Renal pelvis (tissue), 12 donors: ENCODE measurements at places on chromosomes 1 and 21.
A peak's percentile ranks its signal among the peaks of the same experiment; 100 is the strongest.

DNA sequence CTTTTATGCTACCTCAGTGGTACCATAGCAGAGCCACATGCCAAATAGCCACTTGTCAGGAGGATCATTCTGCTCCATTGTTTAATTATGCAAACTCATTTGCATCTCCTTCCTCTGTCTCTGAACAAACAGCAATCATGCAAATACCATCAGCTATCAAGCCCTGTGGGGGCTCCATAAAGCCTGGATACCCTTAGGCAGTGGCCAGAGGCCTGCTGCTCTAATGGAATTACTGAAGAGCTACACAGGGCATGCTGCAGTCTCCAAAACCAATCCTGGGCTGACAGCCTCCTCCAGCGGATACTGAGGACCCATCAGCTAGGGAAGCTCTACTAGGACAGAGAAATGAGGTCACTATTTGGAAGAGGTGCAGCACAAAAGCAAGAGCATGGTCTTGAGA is 376.3 kb downstream of the KCNH1 start:
- DNase-seq: no peak

GRCh38 chr1:115278211-115278610 is 59.8 kb downstream of the NGF start:
- DNase-seq: peak; percentile 66

- DNase-seq: no peak
Measured at GRCh38 chr1:201126832-201127754, at the start of gene ASCL5. Gene ASCL5, minus strand, starts transcription at chr1:201127184. Its CDS starts 11,812 bp downstream, at chr1:201115372.

GRCh38 chr21:45542242-45542666 is at the start of gene SLC19A1:
Gene SLC19A1, minus strand, starts transcription at chr21:45542440. Its CDS starts 4,481 bp downstream, at chr21:45537959.
- peak; percentile 58 for DNase-seq

- no peak for DNase-seq
Measured at GRCh38 chr1:180791806-180792205, 120.9 kb upstream of the KIAA1614 start.

- no peak for DNase-seq
Measured at GRCh38 chr1:36425791-36426190, 24.5 kb downstream of the OSCP1 start.

DNA sequence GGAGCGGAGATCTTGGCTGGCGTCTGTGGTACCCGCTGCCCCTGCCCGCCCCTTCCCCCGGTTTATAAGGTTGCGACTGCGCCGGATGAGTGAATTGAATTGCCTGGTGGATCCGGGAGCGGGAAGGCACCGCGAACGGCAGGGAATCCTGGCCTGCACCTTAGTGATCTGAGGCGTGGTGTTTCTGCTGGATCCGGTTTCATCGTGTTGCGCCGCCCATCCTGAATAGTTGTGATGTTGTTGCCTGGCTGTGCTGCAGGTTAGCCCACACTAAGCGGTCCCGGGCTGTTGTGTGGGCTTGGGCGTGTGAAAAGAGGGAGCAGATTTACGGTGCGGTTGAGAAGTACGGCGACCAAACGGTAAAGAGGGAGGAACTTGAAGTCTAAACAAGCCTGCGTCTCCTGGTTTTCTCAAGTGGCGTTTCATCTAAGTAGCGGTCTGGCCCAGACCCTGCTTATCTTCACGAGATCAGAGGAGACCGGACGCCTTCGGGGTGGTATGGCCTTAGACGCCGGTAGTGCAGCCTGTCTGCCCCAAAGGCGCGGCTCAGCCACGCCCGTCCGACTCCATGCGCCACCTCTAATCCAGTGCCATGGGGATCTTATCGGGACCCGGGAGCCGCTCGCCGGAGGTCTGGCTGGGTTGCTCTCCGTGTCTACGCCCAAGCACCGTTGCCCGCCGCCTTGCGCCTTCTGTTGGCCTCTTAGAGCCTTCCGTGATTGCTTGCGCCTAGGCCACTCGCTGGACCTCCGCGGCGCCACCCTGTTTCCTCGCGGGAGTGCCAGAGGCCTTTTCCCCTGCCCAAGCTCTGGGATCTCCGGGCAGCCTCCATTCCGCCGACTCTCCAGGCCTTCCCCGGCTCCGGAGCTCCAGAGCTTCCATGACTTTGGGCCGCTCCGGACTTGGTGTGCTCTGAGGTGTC is 87.5 kb upstream of the RHOU start:
- DNase-seq: peak; percentile 52

GRCh38 chr1:31596737-31597097 is 20.4 kb downstream of the TINAGL1 start:
- DNase-seq: no peak

DNA sequence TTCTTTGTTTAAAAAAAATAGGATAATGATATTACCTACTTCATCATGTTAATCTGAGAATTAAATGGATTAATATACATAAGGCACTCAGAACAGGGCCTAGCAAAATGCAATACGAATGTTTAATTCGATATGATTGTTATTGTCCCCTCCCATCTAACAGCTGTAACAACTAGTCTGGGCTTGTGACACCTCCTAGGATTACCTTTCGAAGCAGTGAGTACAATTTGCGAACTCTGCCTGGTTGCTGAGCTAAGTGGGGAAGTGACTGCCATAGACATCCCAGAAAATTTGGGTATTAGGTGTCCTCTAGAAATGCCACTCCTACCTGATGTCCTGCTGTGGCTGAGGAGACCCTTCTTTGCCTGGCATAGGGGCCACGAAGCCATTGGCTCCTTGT is 3.0 kb downstream of the RASSF5 start:
- DNase-seq: no peak

DNA sequence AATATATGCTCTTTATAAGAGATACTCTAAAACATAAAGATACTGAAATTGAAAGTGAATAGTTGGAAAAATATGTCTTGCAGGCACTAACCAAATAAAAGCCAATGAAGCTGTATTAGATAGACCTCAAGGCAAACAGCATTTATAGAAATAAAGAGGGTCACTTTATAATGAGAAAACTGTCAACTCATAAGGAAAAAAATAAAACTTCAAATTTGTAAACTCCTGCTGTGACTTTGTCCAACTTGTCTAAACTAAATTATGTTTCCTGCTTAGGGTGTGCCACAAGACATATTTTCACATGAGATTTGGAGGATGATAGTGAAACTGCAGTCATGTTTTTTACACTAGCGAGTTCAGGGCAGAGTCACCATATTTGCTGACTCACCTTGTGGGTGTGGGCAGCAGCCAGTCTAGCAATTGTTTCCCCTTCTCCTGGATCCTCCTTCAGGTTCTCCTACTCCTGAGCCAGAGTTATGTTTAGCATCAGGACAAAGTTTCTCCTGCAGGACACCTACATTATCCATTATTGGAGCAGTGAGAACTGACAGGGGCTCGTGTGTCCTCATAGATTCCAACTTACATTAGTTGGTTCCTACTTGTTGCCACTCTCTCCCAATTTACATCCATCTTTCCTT is 43.8 kb downstream of the CD53 start:
- no peak for DNase-seq

DNA sequence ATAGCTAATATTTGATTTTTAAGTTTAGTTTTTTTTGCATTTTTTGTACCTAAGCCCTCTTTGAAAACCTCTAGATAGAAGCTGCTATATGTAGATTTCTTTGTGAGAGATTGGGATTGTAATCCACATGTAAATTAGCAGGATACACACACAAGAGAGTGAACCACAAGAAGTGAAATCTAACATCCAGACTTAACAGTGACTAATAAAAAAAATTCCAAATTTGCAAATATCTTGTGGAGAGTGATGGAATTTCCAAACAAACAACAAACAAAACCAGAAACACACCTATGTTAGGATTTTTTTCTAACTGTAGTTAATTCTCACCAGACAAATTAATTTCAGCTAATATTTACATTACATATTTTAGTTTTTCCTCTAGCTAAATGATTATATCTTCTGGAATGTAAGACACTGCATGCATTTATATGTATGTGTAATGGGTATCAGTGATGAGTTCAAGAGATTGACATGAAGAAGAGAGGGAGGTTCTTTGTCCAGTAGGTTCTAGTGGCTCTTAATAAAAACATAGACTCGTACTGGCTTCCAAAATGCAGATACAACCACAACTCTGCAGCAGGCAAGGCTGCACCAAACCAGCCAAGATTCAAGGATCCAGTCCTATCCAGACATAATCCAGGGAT is 12.8 kb downstream of the CLDN17 start:
- DNase-seq: no peak

- no peak for DNase-seq
Measured at GRCh38 chr1:221188458-221188857, 309.2 kb downstream of the HLX start.

GRCh38 chr1:58031416-58031815 is 515.1 kb downstream of the OMA1 start:
- DNase-seq: no peak

DNA sequence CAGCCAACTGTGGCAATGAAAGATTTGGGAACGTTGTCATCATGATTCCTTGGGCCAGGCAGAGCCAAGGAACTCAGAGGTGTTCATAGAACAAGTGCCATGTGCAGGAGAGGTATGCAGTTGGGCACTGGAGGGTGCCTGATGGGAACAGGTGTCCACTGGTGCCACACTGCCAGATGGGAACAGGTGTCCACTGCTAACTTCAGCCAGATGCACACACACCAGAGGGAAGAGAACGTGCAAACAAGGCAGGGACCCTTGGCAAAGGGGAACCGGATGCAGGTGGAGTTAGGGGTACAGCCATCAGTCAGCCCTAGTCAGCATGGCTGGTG is 13.5 kb downstream of the OLFML2B start:
- no peak for DNase-seq

DNA sequence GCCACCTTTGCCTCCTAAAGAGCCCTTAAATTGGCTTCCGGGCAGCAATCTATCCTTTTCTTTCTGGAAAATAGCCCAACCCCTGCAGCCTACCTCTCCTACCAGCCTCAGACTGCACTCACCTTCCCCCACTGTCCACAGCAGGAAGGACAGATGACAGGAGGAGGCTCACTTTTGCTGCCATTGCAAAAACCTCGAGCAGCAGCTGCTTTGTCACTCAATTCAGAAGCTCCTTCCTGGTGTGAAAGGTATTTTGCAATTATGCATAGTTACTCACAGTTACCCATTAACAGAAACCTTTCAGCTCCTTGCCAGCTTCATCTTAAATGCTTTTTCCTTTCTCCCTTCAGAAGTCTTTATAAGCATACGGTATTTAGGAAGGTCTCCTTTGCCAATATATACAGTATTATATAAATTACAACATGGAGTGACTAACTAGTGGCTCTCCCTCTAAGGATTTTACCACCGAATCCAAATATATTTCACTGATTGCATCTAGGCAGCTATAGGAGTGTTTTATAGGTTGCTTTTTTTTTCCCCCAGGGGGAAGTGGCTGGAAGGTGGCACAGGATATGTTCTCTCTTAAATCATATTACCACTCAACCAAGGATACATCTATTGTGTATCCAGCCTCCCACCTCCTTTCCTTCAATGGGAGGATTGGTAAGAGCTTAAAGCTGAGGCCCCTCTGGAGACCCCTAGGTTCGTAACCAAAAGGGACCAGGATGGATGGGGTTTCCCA is 142.1 kb upstream of the IPO9 start:
- DNase-seq: peak; percentile 42

- DNase-seq: no peak
Measured at GRCh38 chr1:32871364-32872191, 866 bp upstream of the FNDC5 start.

DNA sequence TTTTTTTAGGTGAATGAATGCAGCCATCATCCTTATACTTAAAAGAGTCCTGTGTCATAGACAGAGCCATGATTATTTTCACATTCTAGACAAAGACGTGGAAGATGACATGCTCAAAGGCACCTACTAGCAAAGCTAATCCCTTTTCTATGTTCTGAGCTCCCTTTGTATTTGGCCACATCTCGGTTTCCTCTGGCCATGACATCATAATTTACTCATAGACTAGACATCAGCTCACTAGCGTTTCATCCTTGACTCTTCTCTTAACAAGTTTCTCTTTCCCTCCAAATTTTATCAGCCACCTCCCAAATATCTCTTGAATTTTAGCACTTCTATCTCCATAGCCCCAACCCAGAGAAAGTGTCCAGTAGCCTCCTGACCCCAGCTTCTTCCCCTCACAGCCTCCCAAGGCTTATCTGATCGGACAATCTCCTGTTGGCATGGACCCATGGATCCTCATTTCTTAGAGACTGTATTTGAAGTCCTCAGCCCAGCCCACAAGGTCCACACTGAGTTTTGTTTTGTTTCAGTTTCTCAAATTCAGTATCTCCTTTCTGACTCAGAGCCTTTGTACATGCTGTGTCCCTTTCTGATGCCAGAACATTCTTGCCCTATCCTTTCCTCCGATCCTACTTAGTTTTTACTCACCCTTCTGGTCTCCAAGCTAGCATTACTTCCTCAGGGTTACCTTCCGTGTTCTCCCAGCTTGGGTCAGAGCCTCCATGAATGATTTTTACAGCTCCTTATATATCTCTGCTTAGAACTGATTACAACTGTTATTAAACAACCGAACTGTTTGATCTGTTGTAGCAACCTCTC is 33.0 kb upstream of the EPS8L3 start:
- DNase-seq: no peak

- no peak for DNase-seq
Measured at GRCh38 chr1:32060914-32061313, 11.8 kb upstream of the TMEM39B start.

DNA sequence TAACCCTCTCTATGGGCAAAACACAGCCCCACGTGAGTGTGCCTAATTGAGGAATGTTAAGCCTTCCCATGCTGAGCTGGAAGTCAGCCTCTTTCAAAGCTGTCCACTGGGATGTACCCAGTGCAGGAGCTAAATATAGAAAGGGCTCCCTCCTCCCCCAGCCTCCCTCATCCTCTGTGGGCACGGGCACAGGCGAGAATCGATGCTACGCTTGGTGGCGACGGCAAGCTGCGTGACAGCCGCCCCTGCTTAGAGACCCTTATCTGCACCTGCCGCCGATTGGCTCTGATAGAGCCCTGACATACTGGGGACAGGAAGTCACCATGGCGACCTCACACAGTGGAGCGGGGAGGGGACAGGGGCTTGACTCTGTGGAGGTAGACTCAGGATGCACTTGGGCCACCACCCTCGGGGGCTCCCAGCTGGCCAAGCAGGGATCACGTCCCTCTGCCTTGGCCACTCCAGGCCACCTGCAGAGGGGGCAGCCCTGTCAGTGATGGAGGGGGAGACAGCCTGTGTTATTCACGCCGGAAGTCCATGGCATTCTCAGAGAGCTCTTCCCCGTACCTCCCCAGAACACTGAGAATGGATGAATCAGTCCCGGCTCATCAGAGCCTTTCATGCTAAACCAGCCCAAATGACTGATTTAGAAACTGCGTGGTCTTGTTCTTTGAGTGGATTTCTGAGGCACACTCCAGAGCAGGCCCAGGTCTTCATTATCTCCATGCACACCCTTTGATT is 84.8 kb downstream of the KCND3 start:
- DNase-seq: peak; percentile 8

DNA sequence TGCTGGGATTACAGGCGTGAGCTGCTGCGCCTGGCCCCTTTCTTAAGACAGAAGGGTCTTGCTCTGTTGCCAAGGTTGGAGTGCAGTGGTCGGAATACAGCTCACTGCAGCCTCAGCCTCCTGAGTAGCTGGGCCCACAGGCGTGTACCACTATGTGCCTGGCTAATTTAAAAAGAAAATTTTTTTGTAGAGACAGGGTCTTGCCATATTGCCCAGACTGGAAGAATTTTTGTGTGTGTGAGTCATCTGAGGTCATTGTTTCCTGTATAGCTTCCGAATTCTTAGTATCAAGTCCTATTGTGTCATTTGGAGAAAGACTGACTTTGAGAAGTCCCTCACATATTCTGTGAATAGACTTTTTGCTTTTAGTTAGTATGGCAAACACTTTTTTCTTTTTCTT is 4.7 kb downstream of the SZRD1 start:
- no peak for DNase-seq
